Activated CD4-positive, CD25-positive, alpha-beta regulatory T cell treated with anti-CD3 and anti-CD28 coated beads, Interleukin-2, amount 50 U/mL, for 24 hours (primary cell): ENCODE measurements at places on chromosomes 4 and X.

DNA sequence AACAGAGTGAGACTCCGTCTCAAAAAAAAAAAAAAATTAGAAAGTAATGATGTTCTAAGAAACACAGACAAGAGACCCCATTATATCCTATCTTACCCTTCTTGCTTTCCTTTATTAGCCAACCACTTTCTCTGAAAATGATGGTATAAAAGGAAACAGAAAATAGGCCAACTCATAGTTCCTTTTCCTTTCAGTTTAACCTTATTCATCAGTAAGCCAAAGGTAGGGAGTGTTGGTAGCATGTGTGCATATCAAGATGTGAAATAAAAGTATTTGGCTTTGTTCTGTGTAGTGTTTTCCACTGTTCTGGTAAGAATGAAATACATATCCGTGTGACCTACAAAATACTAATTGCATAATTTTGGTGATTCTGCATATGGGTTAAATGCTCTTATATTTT, 266.6 kb downstream of the ZNF674 start:
- peak; percentile 61 for ATAC-seq

DNA sequence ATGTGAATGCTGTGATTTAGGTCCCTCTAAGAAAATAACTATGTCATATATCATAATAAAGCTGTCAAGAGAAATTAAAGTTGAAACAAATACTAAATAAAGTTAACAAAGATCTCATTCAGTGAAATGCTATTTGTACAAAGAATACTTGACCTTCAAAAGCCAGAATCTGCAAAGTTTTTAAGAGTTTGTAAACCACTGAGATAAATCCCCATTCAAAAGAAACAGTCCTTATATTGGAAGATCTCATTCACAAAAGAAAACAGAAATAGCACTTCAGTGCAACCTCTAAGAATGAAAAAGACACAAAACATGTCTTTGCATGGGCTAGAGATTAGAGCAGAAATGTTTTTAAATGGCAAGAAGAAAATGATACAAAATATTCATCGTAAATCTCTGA, 149.1 kb upstream of the USP38 start:
- no peak for ATAC-seq

GRCh38 chrX:150363561-150364346, 637 bp downstream of the MAMLD1 start:
- ATAC-seq = no peak

GRCh38 chr4:8534129-8534528, 46.1 kb upstream of the GPR78 start:
- no peak for ATAC-seq

- ATAC-seq = no peak
Measured at GRCh38 chr4:153639833-153640802, 44.0 kb upstream of the TLR2 start.

GRCh38 chr4:2042947-2043395, 16.2 kb upstream of the NAT8L start:
- ATAC-seq = no peak

- no peak for ATAC-seq
Measured at GRCh38 chr4:175435381-175435783, 376.7 kb downstream of the GPM6A start.

DNA sequence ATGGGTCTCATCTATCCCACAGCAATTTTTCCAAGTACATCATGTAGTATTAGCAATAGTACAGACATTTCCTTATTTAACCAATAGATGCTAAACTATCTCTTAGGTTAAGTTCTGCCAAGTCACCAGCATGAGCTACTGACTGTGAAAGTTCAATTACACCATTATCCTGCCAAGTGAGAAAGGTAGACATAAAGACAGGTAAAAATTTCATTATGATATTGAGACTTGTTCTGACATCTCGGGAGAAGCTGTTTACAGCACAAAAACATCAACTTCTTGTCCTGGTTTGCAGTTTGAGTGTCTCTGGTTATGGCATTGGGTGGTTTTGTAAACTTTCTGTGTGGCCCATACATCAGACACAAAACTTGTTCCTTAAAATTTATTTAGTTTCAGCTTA, 622.4 kb upstream of the PCDH10 start:
- no peak for ATAC-seq
